ENCODE measurements at places on chromosomes 5 and 9.
A peak's percentile ranks its signal among the peaks of the same experiment; 100 is the strongest.

- peak; percentile 44 for DNase-seq
Measured at GRCh38 chr5:141992349-141992963, 20.4 kb downstream of the GNPDA1 start.

DNA sequence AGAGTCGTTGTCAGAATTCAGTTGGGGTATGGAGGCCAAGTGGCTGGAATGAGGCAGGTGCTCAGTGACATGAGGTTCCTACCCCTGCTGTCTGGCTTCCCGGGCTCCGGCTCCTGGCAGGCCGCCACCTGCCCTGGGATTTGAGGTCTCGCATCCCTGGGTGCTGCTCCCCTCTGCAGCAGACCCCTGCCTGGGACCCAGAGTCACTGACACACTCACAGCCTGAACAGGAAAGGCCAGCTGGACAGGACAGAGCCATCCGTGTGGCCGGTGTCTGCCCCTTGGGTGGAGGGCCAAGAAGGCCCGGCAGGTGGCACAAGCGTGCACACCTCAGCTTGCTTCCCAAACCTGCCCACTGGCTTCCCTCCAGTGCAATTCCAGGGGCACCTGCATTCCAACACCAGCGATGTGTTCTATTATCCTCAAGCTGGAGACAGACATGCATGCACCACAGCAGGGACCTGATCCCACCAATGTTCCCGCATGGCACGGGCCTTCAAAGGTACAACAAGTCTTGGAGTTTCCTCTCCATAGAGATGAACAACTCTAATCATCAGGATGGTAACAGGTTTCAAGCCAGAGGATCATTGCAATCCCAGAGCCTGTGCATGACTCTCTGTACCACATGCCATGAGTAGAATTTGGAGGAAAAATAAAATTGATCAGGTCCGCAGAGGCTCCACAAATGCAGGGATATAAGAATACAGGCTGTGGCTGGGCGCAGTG lies 45.6 kb upstream of the RNF130 start:
- no peak for DNase-seq

DNA sequence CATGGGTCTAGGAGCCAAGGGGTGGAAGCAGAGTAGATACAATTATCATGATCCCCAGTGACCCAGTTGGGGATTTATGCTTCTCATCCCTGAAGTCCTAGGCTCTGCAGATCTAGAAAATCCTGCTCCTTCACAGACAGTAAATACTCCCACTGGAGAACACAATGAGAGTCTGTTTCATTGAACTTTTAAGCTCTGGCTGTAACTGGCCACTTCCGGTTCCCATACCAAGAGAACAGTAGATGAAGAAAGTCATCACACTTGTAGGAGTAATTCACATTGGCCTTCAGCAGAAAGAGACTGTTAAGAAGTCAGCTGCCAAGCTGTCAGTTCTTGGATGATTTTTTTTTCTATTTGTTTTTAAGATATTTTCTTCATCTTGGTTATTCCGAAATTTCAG lies 597.1 kb downstream of the ACTL7B start:
- no peak for DNase-seq

GRCh38 chr9:131610231-131610761 lies 65.0 kb downstream of the PRRT1B start:
- DNase-seq, result no peak

DNA sequence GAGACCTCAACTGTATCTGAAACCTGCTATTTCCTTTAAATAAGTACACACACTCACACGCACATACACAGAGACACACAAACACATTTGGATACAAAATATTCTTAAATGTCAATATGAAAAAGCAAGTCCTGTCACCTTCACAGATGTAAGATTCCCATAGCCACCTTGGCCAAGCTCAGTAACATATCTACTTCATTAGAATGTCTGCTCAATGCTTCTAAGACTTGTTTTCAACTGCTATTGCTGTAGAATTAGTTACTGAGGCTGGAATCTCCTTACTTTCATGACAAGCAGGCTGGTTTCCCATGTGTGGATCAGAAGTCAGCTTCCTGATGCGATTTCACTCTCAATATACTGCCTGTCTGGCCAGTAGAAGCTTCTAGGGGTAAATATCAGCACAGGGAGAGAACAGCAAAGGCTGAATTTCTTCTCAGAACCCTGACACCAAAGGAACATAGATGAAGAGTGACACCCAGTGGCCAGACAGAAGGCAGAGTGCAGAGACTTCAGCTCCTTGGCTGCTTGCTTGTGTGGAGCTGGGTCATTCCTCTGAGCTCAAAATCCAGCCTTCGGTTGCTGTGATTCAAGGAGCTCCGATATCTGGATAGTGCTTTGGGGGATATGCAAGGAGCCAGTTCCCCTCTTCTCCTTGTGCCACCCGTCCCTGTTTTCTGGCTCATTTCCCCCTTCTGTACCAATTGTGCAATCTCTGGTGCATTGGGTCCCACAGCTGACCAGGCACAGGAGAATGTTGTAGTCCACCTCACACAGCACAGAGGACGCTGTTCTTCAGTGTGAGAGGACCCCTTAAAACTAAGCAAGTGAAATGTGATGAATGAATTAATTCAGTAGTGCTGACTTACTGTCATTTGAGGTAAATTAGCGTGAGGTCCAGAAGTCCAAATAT lies 26.6 kb upstream of the ABLIM3 start:
- DNase-seq, result peak; percentile 1

DNA sequence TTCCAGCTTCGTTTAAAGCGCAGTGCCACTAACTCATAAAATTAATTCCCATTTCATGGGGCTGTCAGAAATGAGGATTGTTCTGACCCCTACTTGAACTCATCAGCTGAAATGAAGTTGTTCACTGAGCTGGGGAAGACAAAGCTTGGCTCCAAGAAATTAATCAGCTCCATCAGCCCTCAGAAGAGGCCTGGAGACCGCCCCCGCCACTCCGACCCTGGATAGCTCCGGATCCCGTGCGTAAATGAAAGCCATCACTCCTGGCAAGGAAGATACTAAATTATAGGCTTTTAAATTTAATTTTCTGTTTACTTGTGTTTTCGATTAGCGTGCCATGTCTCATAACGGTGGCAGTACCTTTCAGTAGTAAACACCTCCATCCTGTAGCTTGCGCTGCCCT lies 142.8 kb upstream of the IRX2 start:
- no peak for DNase-seq

- no peak for DNase-seq
Measured at GRCh38 chr5:39369123-39369815, 5.0 kb upstream of the C9 start.

DNA sequence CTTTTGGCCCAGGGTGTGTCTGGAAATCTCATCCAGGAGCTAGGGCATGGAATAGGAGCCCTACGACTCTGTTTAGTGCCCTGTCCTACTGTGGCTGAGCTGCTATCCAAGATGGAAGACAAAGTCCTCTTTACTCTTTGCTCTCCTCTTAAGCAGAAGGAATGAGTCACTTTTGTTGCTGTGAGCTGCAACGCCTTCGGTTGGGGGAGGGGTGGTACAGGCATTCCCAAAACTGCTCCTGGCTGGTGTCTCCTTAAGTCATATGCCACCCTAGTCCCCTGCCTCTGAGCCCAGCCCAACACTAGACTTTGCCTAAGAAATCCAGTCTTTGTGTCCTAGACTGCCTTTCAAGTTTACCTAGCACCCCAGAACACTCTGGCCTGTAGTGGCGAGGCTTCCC lies 99.9 kb downstream of the PRR16 start:
- DNase-seq, result no peak

- DNase-seq, result no peak
Measured at GRCh38 chr9:87766697-87767096, 40.8 kb downstream of the CTSL start.

DNA sequence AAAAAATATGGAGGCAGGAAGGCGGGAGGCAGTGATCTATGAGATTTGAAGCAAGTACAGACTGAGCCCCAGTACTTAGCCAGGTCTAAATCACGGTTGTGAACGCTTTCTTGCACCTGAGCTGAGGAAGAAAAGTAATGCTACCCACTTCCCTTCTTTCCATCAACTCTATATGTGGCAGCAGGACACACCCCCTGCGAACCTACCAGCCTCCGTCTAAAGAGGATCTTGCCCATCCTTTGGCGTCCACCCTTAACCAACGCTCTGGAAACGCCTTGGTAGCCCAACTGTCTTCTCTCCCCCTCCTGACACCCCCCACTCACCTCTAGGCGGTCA lies 545 bp downstream of the HMGCS1 start:
- no peak for DNase-seq

GRCh38 chr5:56330806-56331205 lies 97.7 kb upstream of the ANKRD55 start:
- DNase-seq, result no peak

- DNase-seq, result no peak
Measured at GRCh38 chr5:126640866-126641265, 40.1 kb downstream of the PHAX start.

GRCh38 chr5:179870952-179871351 lies 12.3 kb upstream of the MRNIP start:
- no peak for DNase-seq
